ENCODE measurements at places on chromosomes 7 and 10. TPM values are rescaled to one million over a fixed set of nuclear protein-coding genes. Genes with fewer than 3 reads are reported as not detected.

DNA sequence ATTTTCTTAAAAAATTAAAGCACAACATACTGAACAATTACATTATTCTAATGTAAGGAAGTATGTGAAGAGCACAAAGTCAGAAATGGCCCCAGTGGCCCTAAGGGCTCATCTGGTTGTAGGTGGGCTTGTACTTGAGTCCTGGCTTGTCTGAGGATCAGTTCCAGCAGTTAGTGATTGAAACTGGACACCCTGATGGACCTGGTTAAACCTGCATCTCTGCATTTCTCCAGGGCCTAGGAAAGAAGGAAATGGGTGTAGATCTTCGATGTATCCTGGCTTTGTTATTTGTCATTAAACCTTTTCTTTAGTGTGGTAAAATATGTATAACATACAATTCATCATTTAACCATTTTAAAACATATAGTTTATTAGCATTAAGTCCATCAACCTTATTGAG, 9.7 kb upstream of the AKR1C2 start:
- no peaks in the 10 kb centered on the region for H3K36me3 ChIP-seq
- H3K4me1 ChIP-seq = no peaks in the 10 kb centered on the region
- H3K27ac ChIP-seq = no peak overlapping the region
- no peak for DNase-seq
- no peaks in the 10 kb centered on the region for H3K27me3 ChIP-seq

The PON1 gene
- total RNA-seq = not detected

DNA sequence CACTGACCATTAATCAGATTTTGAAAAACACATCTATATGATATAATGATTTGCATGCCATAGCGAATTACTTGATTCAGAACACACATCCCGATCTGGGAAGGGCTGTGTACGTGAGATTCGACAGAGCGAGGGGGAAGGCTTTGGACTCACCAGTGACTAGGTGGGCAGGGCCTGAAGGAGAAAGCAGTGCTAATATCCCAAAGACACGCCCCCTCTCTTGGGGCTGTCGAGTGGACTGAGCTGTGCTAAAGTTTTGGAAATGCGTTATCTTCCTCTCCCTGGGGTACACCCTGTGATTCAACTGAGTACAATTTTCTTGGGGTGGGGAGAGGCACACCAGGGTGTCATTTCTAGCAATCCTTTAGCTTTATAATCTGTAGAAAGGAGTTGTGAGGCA, 1.8 kb downstream of the LRRC17 start:
- DNase-seq = no peak
- H3K27me3 ChIP-seq = no peaks in the 10 kb centered on the region
- H3K36me3 ChIP-seq = no peaks in the 10 kb centered on the region
- peaks cover 33% of the 10 kb centered on the region for H3K4me1 ChIP-seq

- no peaks in the 10 kb centered on the region for H3K27me3 ChIP-seq
- no peak overlapping the region for H3K27ac ChIP-seq
- no peak for DNase-seq
- peaks cover 14% of the 10 kb centered on the region for H3K36me3 ChIP-seq
- H3K4me3 ChIP-seq = no peak overlapping the region
These were observed 12.6 kb downstream of the MAFK start for GRCh38 chr7:1542841-1543747.

DNA sequence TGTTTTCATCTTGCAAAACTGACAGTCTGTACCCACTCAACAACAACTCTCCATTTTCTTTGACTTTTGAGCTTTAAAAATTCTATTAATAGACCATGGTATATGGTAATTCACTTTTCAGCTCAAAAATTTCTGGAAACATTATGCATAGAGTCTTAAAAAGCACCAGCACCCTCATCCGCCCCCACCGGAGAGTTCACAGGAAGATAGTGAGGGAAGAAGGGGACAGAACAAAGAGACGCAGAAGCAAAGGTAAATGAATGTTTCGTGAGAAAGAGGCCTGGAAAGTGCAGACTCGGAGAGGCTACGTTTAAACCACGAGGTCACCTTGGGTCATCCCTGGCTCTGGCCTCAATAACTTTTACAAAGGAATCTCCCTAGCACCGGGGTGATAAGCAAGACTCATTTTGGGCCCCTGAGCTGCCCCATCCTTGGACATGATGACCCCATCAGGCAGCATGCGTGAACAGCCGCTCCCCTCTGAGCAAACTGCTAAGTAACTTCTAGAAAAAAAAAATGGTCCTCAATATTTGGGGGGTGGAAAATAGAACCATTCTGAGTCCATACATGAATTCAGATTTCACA, 96.3 kb downstream of the CPXM2 start:
- no peak overlapping the region for H3K4me3 ChIP-seq
- H3K27ac ChIP-seq = no peak overlapping the region
- H3K4me1 ChIP-seq = no peaks in the 10 kb centered on the region
- H3K36me3 ChIP-seq = no peaks in the 10 kb centered on the region
- no peak for DNase-seq

DNA sequence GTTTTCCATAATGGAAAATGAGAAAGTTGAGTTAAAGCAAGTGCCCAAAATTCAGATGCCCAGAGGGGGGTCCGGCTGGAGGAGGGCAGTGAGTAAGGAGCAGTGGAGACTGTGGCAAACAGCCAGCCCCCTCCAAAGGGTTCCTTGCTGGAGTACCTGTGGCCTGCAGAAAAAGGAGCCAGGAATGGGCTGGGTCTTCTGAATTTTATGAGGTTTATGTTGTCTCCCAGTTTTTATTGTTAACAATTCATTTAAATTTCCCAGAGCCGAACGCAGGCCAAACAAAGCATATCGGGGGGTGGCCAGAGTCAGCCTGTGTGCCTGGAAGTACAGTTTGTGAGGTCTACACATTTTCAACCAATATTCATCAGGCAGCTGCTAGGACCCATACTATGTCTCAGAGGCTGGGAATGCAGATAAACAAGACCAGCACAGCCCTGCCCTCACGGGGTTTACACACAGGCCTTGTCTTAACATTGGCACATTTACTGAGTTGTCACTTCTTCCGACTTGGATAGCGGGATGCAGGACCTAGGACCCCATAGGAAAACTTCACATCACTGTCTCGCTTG, 12.9 kb upstream of the CSGALNACT2 start:
- no peak overlapping the region for H3K4me3 ChIP-seq
- H3K27ac ChIP-seq = no peak overlapping the region
- H3K4me1 ChIP-seq = peaks cover 16% of the 10 kb centered on the region
- peak; percentile 59 for DNase-seq
- H3K27me3 ChIP-seq = peaks cover 7% of the 10 kb centered on the region
- H3K36me3 ChIP-seq = no peaks in the 10 kb centered on the region

The KEL gene
- total RNA-seq = not detected

The RBP3 gene
- total RNA-seq = not detected

GRCh38 chr7:155980841-155981240, 168.6 kb upstream of the SHH start:
- no peak overlapping the region for H3K4me3 ChIP-seq
- no peaks in the 10 kb centered on the region for H3K36me3 ChIP-seq
- H3K27me3 ChIP-seq = no peaks in the 10 kb centered on the region
- H3K4me1 ChIP-seq = no peaks in the 10 kb centered on the region

The PNLIPRP3 gene
- total RNA-seq = 0.59 TPM

The LRRD1 gene
- 0.29 TPM for total RNA-seq

DNA sequence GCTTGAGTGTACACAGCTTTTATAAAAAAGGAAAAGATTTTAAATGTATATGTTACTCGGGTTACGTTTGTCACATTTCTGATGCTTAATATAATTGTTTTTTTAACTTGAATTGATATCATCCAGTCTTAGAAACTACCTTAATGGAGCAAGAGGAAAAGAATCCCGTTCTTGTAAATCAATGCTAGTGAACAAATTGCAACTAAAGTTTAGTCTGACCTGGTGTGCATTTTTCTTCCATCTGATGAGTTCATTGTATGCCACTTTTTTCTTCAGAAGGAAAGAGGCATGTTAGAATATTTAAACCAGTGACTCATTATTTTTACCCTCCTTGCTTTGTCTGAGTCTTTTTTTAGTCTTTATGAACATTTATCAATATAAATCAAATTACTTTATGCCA, 34.7 kb downstream of the NET1 start:
- peak overlapping the region; percentile 73 for H3K27ac ChIP-seq
- peaks cover 33% of the 10 kb centered on the region for H3K4me1 ChIP-seq
- peaks cover 5% of the 10 kb centered on the region for H3K36me3 ChIP-seq
- no peak for DNase-seq
- peak overlapping the region; percentile 76 for H3K4me3 ChIP-seq
- no peaks in the 10 kb centered on the region for H3K27me3 ChIP-seq

GRCh38 chr10:31749301-31749700, 179.3 kb downstream of the ARHGAP12 start:
- peaks cover 17% of the 10 kb centered on the region for H3K4me1 ChIP-seq
- H3K4me3 ChIP-seq = no peak overlapping the region
- H3K36me3 ChIP-seq = no peaks in the 10 kb centered on the region
- no peaks in the 10 kb centered on the region for H3K27me3 ChIP-seq
- DNase-seq = peak; percentile 69
- H3K27ac ChIP-seq = no peak overlapping the region

DNA sequence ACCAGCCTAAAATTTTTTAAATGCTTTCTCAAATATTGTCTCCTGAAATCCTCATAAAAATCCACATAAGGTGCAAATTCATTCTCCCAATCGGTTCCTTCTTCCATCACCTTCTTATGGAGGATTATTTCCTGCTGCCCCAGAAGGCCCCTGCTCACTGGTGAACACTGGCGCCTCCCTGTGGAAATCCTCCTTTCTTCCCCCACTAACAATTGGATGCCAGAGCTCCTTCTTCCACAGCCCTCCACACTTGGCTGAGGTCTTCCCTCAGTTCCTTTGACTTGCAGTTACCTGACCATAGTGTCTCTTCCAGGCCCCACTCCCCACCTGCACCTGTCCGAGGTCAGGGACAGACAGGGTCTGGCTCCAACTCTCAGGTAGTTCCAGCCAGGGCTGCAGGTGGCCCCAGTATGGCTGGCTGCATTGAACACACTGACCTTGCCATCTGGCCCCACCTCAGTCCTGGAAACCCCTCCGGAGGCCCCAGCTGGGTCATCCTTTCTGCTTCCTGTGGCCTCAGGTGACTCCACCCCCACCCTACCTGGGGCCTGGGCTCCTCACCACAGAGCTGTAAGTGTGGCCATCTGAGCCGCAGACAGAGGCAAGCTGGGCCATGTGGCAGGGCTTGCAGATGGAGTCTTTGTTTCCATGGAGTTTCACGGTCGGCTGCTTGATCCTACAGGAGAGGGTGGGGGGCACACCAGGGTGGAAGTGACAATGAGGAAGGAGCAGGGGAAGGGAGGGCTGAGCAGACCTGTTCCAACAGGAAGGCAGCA, 18.4 kb downstream of the SPOCK2 start:
- no peaks in the 10 kb centered on the region for H3K36me3 ChIP-seq
- DNase-seq = no peak
- peaks cover 22% of the 10 kb centered on the region for H3K27me3 ChIP-seq
- no peak overlapping the region for H3K27ac ChIP-seq

- no peaks in the 10 kb centered on the region for H3K27me3 ChIP-seq
- H3K4me1 ChIP-seq = no peaks in the 10 kb centered on the region
- no peak for DNase-seq
These were observed 347.8 kb upstream of the NFE2L3 start for GRCh38 chr7:25804154-25804553.

DNA sequence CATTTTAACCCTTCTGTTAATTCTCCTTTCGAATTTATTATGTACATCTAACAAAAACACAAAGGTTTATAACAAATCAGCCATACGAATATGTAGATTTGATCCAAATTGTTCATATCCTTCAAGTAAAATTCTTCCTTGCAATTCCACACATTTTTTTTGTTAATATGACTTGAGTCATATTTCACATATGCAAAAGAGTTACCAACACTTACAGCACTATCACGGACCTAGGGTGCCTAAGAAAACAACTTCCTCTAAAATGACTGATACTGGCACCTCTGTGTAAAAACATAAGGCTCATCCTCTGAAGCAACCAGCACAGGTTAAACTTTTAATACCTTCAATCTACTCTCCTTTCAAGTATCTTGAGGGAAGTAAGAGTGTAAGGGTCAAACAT, 451.8 kb downstream of the SEMA3D start:
- no peaks in the 10 kb centered on the region for H3K27me3 ChIP-seq
- no peak overlapping the region for H3K27ac ChIP-seq
- H3K36me3 ChIP-seq = no peaks in the 10 kb centered on the region
- H3K4me3 ChIP-seq = no peak overlapping the region
- H3K4me1 ChIP-seq = no peaks in the 10 kb centered on the region

Measured in osteoblast (primary cell).